ENCODE measurements at places on chromosomes 6 and 20. TPM values are rescaled to one million over a fixed set of nuclear protein-coding genes. Genes with fewer than 3 reads are reported as not detected.

Gene CNR1
- 225 TPM for total RNA-seq

Gene WASF1
- 48.3 TPM for total RNA-seq

Gene KCNQ5
- 4.1 TPM for total RNA-seq

Gene LY6G6D
- not detected for total RNA-seq

Gene RAET1L
- not detected for total RNA-seq

Gene LBP
- 0.18 TPM for total RNA-seq

Gene HMGA1
- total RNA-seq: 17.6 TPM

Gene PAK5
- 27.8 TPM for total RNA-seq

Gene ZSCAN16
- total RNA-seq: 12.8 TPM

Gene EDEM2
- 8.4 TPM for total RNA-seq

Gene IMPG1
- 0.36 TPM for total RNA-seq

Gene ANKRD66
- total RNA-seq: 0.27 TPM

Gene GCM1
- total RNA-seq: not detected

Gene MCCD1
- not detected for total RNA-seq

Gene SLC44A4
- total RNA-seq: not detected

Gene PAX1
- not detected for total RNA-seq

Gene KCNK16
- not detected for total RNA-seq

Gene SLC22A1
- total RNA-seq: 0.91 TPM

Gene ADGB
- total RNA-seq: 0.36 TPM

Gene SLC22A2
- 0.36 TPM for total RNA-seq

Gene SIRPG
- not detected for total RNA-seq

Gene SLC16A10
- total RNA-seq: 12.1 TPM

Gene C6orf141
- 2.6 TPM for total RNA-seq

Gene MAPK13
- 3.5 TPM for total RNA-seq

Gene GTF2H4
- total RNA-seq: 39.6 TPM

Gene EYA4
- total RNA-seq: 2.4 TPM

Gene RNF217
- total RNA-seq: 23.7 TPM

Gene C6orf52
- 1.5 TPM for total RNA-seq

Gene COL12A1
- 42.9 TPM for total RNA-seq

Gene CST5
- total RNA-seq: not detected

Gene TGM2
- total RNA-seq: 10.8 TPM

Gene DCBLD1
- total RNA-seq: 8.3 TPM

Gene PROKR2
- total RNA-seq: 0.45 TPM

Gene TINAG
- total RNA-seq: not detected

Gene HDGFL1
- not detected for total RNA-seq

Gene MLN
- not detected for total RNA-seq

Gene ERVFRD-1
- total RNA-seq: not detected

Gene FKBP1C
- 0.36 TPM for total RNA-seq

Gene GPR63
- 9.2 TPM for total RNA-seq

Gene CYP39A1
- total RNA-seq: 8.5 TPM

Gene AIG1
- total RNA-seq: 45.9 TPM

Gene LPIN3
- 0.36 TPM for total RNA-seq

Gene RBPJL
- total RNA-seq: not detected

Gene MEI4
- total RNA-seq: 0.73 TPM

Gene HLA-DQA2
- total RNA-seq: not detected

Gene TBC1D32
- total RNA-seq: 44.4 TPM

Gene ZSCAN23
- 19.9 TPM for total RNA-seq

Gene VGLL2
- total RNA-seq: not detected

Gene C6orf15
- not detected for total RNA-seq

Gene TNXB
- total RNA-seq: 9.3 TPM

Gene CFAP206
- 6.5 TPM for total RNA-seq

Gene BTN2A1
- total RNA-seq: 14.1 TPM

Gene FNDC1
- 1.7 TPM for total RNA-seq

All from cerebellum (tissue), 4 donors.